Omental fat pad (tissue), 4 donors: ENCODE measurements at places on chromosomes 5 and 9.

DNA sequence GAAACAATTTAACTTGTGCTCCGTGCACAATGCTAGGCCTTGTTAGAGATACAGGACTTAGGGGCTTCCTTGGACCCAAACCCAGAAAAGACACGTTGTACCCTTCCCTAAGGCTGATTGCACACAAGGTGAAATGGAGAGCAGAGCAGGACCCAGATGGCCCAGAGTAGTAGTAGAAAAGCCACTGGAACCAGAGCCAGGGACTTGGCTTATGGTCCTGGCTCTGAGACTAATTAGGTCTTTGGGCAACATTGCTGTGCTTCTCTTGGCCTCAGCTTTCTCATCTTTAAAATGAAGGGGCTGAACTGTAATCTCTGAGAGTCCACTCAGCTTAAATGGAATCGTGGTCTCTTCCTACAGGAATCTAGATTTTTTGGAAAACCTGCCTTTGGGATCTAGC lies 42.3 kb downstream of the EBF1 start:
- no peak for DNase-seq

DNA sequence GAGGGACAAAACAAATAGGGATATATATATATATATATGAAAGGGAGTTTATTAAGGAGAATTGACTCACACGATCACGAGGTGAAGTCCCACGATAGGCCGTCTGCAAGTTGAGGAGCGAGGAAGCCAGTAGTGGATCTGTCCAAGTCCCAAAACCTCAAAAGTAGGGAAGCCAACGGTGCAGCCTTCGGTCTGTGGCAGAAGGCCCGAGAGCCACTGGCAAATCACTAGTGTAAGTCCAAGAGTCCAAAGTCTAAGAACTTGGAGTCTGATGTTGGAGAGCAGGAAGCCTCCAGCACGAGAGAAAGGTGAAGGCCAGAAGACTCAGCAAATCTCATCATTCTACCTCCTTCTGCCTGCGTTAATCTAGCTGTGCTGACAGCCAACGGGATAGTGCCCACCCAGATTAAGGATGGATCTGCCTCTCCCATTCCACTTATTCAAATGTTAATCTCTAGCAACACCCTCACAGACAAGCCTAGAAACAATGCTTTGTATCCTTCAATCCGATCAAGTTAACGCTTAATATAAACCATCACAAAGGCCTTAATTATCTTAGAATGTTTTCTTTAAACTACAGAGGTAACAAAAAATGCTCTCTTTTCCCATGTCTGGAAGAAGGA lies 23.8 kb upstream of the DAB2 start:
- DNase-seq = no peak

GRCh38 chr9:98312365-98312764 lies 56.9 kb upstream of the TBC1D2 start:
- no peak for DNase-seq

GRCh38 chr9:95740217-95741004 lies 135.1 kb upstream of the ERCC6L2 start:
- no peak for DNase-seq

DNA sequence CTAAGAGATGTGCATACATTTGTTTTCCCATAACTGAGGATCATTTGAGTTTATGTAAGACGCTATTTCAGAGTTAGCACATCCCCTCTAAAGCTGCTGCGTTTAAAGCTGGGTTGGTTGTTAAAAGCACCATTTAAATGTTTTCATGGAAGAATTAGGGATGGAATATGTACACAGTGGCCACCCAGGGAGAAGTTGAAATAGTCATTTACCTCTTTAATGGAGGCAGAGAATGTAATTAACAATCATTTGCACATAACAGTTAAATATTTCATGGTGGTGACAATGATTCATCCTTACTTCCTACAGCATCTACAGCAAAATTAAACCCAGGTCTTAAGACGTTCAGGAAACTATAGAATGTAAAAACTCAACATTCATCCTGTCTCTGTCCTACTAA lies 100.3 kb downstream of the KIF4B start:
- DNase-seq = no peak

DNA sequence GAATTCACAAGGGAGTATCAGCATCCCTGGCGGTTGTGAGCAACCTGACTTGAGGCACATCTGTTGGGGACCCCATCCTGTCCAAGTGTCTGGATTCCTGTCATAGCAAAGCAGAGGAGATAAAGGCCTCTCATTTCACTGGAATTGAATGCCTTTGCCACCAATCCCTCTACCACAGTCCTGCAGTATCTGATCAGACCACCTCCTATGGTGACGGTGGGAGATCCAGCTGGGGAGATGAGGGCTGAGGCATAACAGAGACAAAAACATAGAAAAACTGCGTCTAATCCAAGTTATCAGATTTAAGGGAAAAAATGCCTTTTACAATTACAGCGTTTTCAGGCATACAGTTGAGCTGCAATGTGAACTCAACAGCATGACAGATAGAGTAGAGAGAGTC lies 160.7 kb upstream of the TRPC7 start:
- no peak for DNase-seq

DNA sequence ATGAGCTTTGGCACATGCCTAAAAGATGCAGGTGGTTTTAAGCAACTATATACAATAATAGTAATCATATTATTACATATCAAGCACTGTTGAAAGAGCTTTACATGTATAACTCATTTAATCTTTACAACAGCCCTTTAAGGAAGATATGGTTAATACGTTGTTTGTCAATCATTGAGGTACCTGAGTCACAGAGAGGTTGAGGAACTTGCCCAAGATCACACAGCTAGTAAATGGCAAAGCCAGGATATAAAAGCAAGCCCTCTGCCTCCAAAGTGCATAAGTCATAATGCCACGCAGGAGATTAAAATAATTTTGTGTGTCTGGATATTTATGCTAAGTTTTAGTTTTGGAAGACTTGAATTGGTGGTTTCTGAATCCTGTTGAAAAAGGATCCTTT lies 90.2 kb downstream of the DAPK1 start:
- DNase-seq = no peak

GRCh38 chr5:38641003-38641402 lies 84.6 kb upstream of the LIFR start:
- no peak for DNase-seq

GRCh38 chr9:130535818-130536521 lies 43.4 kb upstream of the FUBP3 start:
- DNase-seq = no peak

- no peak for DNase-seq
These were observed 15.0 kb downstream of the GLIPR2 start for GRCh38 chr9:36151316-36152210.

GRCh38 chr5:108451269-108451668 lies 69.4 kb upstream of the FBXL17 start:
- DNase-seq = no peak

DNA sequence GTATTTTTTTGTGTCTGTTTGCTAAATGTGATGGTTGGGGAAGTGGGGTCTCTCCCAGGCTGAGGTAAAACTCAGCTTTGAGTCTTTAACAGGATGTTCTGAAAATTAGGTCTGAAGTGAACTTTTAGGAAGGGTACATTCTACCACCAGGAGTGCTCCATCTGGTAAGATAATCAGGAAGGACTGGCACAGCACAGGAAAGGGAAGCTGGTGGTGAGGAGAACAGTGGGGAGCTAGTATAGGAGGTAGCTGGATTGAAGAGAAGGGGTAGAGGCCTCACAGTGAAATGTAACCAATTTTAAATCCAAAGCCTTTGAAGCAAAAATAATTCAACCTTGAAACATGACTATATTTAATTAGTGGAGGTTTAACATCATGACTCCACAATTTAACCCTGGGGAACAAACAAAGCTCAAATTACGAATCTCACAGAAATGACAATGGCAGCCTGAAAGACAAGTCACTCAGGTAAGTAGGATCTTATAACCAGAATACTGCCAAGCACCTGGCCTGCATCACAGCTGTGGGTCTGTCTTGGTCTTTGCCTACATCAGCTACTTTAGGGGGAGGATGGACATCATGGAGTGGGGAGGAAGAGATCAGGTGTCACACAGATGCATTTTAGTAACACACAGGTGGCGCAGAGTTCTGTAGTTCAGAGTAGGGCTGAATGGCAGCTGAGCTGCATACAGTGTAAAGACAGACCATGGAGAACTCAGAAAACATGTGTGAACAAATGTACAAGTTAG lies 445.3 kb downstream of the DMRT2 start:
- no peak for DNase-seq

DNA sequence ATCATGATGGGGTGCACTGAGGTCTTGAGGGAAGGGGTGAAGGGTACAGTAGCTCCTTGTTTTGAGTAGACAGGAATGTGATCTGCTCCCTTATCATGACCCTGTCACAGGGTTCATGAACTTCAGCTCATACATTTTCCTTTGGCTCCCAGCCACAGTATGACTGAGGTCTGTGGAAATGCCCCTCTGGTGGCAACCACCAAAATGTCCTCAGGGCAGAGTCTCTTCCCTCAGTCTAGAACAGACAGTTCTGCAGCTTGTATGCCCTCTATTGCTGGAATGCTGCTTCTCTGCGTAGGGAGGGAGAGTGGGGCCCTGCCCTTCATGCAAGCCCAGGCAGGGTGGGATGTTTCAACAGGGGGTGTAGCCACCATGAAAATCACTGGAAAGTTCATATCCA lies 53.8 kb upstream of the SNCAIP start:
- no peak for DNase-seq

DNA sequence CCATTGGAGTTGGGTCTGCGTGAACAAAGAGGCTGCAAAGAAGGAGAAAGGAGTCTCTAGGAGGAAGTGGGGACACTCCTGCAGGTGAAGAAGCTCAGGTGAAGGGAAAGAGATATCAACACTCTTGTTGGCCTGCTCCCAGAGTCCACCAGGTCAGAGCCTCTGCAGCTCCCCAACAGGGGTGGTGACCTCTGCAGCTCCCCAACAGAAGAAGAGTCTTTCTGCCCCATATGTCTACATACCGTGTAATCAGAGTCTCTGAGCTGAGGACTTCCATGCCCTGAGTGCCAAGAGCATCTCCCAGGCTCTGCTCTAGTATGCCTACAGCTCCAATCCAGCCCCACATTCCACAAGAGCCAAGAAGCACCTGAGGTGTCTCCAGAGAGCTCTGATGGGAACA lies 67.4 kb upstream of the TRPC7 start:
- DNase-seq = no peak

- no peak for DNase-seq
These were observed 1516.4 kb downstream of the EFNA5 start for GRCh38 chr5:106154280-106154716.

DNA sequence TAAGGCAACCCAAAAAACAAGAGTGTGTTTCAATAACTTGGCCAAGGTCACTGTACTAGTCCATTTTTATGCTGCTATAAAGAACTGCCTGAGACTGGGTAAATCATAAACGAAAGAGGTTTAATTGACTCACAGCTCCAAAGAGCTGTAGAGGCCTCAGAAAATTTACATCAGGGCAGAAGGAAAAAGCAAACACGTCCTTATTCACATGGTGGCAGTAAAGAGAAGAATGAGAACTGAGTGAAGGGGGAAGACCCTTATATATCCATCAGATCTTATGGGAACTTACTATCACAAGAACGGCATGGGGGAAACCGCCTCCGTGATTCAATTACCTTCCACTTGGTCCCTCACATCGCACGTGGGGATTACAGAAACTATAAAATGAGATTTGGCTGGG lies 64.3 kb upstream of the CAMK4 start:
- DNase-seq = no peak

DNA sequence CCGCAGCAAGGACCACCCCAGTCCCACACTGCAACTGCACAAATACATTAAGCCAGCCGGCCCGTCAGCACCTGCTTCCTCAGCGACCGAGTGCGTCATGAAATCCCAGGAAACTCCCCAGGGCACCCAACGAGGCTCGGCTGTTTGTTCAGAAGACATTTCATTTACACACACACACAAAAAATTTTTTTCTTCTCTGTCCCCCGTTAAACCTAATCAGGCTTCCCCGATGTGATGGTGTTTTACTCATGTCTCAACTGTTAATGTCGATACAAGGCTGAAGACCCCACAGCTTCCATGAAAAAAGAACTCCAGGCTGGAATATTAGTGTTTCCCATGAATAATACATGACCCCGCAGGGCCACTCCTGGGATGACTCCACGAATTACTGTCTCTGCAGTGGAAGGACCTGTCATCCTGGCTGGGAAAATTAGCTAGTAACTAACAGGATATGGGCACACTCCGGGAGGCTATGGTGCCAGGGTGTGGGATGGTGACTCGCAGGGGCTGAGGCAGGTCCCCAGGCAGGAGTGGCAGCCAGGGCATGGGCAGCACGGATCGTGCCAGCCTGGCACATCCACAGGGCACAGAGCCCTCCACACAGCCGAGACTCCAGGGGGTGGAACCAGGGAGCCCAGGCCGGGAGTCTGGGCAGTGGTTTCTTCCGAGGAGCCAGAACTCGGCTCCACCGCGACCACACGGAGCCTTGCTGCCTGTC lies 102.4 kb downstream of the VAV2 start:
- DNase-seq = no peak

GRCh38 chr9:124213396-124213795 lies 44.4 kb upstream of the NEK6 start:
- DNase-seq = peak; percentile 6

DNA sequence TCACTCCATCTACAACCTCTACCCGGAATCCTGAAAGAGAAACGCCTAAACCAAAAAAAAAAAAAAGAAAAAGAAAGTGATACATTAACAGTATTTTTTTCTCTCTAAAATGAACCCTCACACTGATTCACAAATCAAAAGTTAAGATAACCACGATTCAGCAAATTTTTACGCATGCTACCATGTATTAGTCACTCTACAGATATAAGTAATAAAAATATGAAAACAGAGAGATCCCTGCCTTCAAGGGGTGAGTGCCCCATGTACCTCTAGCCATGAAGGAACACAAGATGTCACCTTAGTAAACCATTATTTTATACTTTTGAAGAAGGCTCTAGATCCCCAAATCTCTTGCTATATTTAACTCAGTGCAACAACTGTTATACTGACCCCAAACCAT lies 33.4 kb downstream of the CEMIP2 start:
- DNase-seq = no peak
